ENCODE measurements at places on chromosomes 16 and 17.

- H3K27ac ChIP-seq: peak overlapping the region; percentile 52
- no peaks in the 10 kb centered on the region for H3K36me3 ChIP-seq
- H3K4me1 ChIP-seq: peaks cover 9% of the 10 kb centered on the region
- H3K4me3 ChIP-seq: peak overlapping the region; percentile 46
- no peaks in the 10 kb centered on the region for H3K27me3 ChIP-seq
Observed at GRCh38 chr17:76671912-76672262, 28.3 kb upstream of the ST6GALNAC1 start.

- H3K4me3 ChIP-seq: no peak overlapping the region
- H3K4me1 ChIP-seq: peaks cover 25% of the 10 kb centered on the region
- peak overlapping the region; percentile 89 for H3K27ac ChIP-seq
- no peaks in the 10 kb centered on the region for H3K27me3 ChIP-seq
Observed at GRCh38 chr17:2925011-2925410, 128.8 kb downstream of the RAP1GAP2 start.

GRCh38 chr17:35432176-35433074 lies at the start of gene SLFN12:
SLFN12 (minus strand) TSS chr17:35432500; CDS start chr17:35423028, 9,472 bp downstream.
- peaks cover 10% of the 10 kb centered on the region for H3K4me1 ChIP-seq
- H3K36me3 ChIP-seq: no peaks in the 10 kb centered on the region
- DNase-seq: no peak
- peaks cover 2% of the 10 kb centered on the region for H3K27me3 ChIP-seq

GRCh38 chr17:21275579-21276263 lies 8.8 kb upstream of the MAP2K3 start:
- no peaks in the 10 kb centered on the region for H3K27me3 ChIP-seq
- no peak for DNase-seq
- peaks cover 2% of the 10 kb centered on the region for H3K4me1 ChIP-seq
- no peaks in the 10 kb centered on the region for H3K36me3 ChIP-seq
- no peak overlapping the region for H3K27ac ChIP-seq

GRCh38 chr16:35910409-35910808 lies 2451.0 kb downstream of the TP53TG3F start:
- H3K4me1 ChIP-seq: no peaks in the 10 kb centered on the region
- DNase-seq: no peak
- no peak overlapping the region for H3K4me3 ChIP-seq
- no peaks in the 10 kb centered on the region for H3K27me3 ChIP-seq

- no peak overlapping the region for H3K27ac ChIP-seq
- H3K27me3 ChIP-seq: peaks cover 8% of the 10 kb centered on the region
- DNase-seq: no peak
- no peaks in the 10 kb centered on the region for H3K36me3 ChIP-seq
Observed at GRCh38 chr17:74842599-74843351, 16.9 kb downstream of the GRIN2C start.

GRCh38 chr17:49555495-49556222 lies 20.0 kb upstream of the NXPH3 start:
- no peaks in the 10 kb centered on the region for H3K27me3 ChIP-seq
- H3K36me3 ChIP-seq: no peaks in the 10 kb centered on the region
- no peak for DNase-seq
- H3K4me3 ChIP-seq: no peak overlapping the region

DNA sequence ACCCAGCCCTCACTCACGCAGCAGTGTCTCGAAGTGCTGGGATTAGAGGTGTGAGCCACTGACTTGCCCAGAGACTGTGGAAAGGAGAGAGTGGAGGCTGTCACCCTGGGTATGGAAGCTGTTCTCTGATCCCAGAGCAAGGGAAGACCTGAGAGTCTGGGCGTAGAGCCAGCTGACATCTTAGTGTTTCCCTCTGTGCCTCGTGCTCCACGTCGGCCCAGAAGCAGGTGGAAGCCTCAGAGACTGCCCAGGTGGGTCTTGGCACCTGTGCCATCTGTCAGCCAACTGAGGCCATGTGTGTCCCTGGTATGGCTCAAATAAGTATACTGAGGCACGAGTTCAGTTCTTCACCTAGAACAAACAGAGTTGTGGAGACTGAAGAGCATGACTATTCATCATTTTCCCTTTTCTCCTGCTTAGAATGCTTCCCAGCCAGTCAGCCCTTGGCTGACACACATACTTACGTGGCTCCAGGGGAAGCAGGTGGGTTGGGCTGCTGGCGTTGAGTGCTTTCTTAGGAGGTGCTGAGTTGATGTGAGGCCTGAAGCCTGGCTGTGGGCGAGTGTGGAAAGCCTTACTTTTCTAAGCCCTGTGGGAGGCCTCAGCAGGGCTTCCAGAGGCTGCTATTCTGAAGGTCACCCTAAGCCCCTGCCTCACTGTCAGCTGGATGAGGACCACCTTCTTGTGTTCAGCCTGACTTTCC lies 8.1 kb downstream of the CTRL start:
- H3K4me1 ChIP-seq: peaks cover 4% of the 10 kb centered on the region
- peaks cover 11% of the 10 kb centered on the region for H3K36me3 ChIP-seq
- H3K4me3 ChIP-seq: no peak overlapping the region
- H3K27ac ChIP-seq: no peak overlapping the region
- DNase-seq: no peak

- H3K4me1 ChIP-seq: peaks cover 19% of the 10 kb centered on the region
- no peaks in the 10 kb centered on the region for H3K27me3 ChIP-seq
- no peak for DNase-seq
- H3K36me3 ChIP-seq: peaks cover 80% of the 10 kb centered on the region
- no peak overlapping the region for H3K4me3 ChIP-seq
Observed at GRCh38 chr17:67143318-67143717, 99.0 kb downstream of the CACNG1 start.

DNA sequence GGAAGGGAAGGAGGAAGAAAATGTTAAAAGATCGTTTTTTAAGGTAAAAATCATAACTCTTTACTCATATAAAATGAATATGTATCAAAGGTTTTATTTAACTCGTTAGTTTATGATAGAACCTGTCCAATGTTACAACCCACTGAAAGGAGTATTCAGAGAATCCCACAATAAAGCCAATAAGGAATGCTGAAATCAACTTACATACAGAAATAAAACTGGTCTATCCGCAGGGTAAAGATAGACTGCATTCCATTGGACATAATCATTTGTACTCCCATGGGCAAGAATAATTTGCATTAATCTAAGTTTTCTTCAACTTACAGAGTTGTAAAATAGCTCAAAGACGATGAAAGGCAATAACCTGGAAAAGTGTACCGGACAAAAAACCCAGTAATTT lies 17.9 kb upstream of the BEAN1 start:
- no peaks in the 10 kb centered on the region for H3K36me3 ChIP-seq
- H3K27ac ChIP-seq: peak overlapping the region; percentile 97
- H3K27me3 ChIP-seq: no peaks in the 10 kb centered on the region

GRCh38 chr17:40703652-40704051 lies at the start of gene KRT24:
KRT24 (minus strand) TSS chr17:40703752; CDS start chr17:40703693, 59 bp downstream.
- no peaks in the 10 kb centered on the region for H3K27me3 ChIP-seq
- no peaks in the 10 kb centered on the region for H3K36me3 ChIP-seq
- H3K27ac ChIP-seq: no peak within 1 kb of the TSS
- H3K4me3 ChIP-seq: no peak within 1 kb of the TSS
- no peaks in the 10 kb centered on the region for H3K4me1 ChIP-seq

GRCh38 chr17:4858068-4858881 lies 25.1 kb downstream of the MINK1 start:
- peaks cover 56% of the 10 kb centered on the region for H3K4me1 ChIP-seq
- H3K36me3 ChIP-seq: peaks cover 35% of the 10 kb centered on the region
- peak overlapping the region; percentile 27 for H3K4me3 ChIP-seq
- peak overlapping the region; percentile 95 for H3K27ac ChIP-seq

DNA sequence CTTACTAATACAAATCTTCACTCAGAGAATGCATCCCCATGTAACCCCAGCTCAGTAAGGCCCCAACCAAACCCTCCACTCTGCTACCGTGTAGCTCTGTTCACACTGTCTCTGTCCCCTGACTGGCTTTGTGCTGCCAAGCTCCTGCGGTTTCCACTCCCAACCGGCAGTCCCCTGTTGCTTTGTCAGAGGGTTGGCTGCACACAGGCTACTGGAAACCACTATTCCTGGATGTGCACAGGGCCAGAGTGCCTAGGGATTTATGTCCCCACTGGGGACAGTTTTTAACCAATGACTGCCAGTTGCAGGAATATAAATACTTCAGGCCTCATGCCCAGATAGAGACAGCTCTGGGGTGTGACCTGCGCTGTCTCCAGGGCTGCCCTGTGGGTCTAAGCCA lies 157.1 kb upstream of the C16orf82 start:
- H3K4me3 ChIP-seq: no peak overlapping the region
- no peaks in the 10 kb centered on the region for H3K4me1 ChIP-seq
- H3K27ac ChIP-seq: no peak overlapping the region
- no peaks in the 10 kb centered on the region for H3K36me3 ChIP-seq
- DNase-seq: no peak
- H3K27me3 ChIP-seq: no peaks in the 10 kb centered on the region

DNA sequence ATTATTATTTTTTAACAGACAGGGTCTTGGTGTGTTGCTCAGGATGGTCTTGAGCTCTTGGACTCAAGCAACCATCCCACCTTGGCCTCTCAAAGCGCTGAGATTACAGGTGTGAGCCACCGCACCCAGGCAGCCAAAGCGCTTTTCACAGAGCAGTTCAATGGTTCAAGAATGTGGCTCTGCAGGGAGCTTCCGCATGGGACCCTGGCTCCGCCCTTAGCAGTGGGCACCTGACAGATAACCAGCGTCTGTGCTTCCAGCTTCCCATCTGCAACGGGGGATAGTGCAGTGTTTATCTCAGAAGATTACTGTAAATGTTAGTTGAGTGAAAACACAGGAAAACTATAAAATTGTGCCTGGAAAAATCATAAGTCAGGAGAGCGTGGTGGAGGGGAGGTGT lies 99.4 kb downstream of the KCNJ12 start:
- peaks cover 5% of the 10 kb centered on the region for H3K27me3 ChIP-seq
- no peak overlapping the region for H3K27ac ChIP-seq
- no peaks in the 10 kb centered on the region for H3K4me1 ChIP-seq
- H3K36me3 ChIP-seq: no peaks in the 10 kb centered on the region
- no peak for DNase-seq
- H3K4me3 ChIP-seq: no peak overlapping the region

- no peak for DNase-seq
- no peaks in the 10 kb centered on the region for H3K4me1 ChIP-seq
- no peak overlapping the region for H3K4me3 ChIP-seq
Observed at GRCh38 chr17:36506249-36506826, 19.9 kb downstream of the ZNHIT3 start.

GRCh38 chr17:4554997-4555799 lies at the start of gene MYBBP1A:
MYBBP1A (minus strand) TSS chr17:4555384; CDS start chr17:4555324, 60 bp downstream.
- peaks cover 2% of the 10 kb centered on the region for H3K4me1 ChIP-seq
- H3K36me3 ChIP-seq: peaks cover 41% of the 10 kb centered on the region
- no peaks in the 10 kb centered on the region for H3K27me3 ChIP-seq
- peak within 1 kb of the TSS; percentile 68 for H3K4me3 ChIP-seq
- peak; percentile 94 for DNase-seq
- H3K27ac ChIP-seq: peak within 1 kb of the TSS; percentile 26

GRCh38 chr17:41452281-41452680 lies 11.5 kb upstream of the KRT38 start:
- no peak overlapping the region for H3K4me3 ChIP-seq
- H3K27ac ChIP-seq: no peak overlapping the region
- no peaks in the 10 kb centered on the region for H3K36me3 ChIP-seq
- no peak for DNase-seq

DNA sequence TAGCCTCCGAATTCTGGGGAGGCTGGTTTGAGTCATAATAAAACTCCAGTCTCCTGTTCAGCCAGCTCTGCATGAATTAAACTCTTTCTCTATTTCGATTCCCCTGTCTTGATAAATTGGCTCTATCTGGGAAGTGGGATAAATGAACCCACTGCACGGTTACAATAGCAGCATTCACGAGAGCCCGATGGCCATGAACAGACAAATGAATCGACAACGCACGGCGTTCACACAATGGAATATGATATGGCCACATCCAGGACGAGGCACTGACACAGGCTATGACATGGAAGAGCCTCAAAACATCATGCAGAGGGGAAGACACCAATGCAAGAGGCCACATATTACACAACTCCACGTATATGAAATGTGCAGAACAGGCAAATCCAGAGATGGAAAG lies 5.6 kb upstream of the CARD14 start:
- DNase-seq: no peak
- no peaks in the 10 kb centered on the region for H3K4me1 ChIP-seq
- no peaks in the 10 kb centered on the region for H3K27me3 ChIP-seq
- no peaks in the 10 kb centered on the region for H3K36me3 ChIP-seq

GRCh38 chr16:19704321-19705145 lies 13.5 kb downstream of the KNOP1 start:
- H3K27ac ChIP-seq: no peak overlapping the region
- no peak overlapping the region for H3K4me3 ChIP-seq
- peaks cover 6% of the 10 kb centered on the region for H3K4me1 ChIP-seq
- no peaks in the 10 kb centered on the region for H3K27me3 ChIP-seq

DNA sequence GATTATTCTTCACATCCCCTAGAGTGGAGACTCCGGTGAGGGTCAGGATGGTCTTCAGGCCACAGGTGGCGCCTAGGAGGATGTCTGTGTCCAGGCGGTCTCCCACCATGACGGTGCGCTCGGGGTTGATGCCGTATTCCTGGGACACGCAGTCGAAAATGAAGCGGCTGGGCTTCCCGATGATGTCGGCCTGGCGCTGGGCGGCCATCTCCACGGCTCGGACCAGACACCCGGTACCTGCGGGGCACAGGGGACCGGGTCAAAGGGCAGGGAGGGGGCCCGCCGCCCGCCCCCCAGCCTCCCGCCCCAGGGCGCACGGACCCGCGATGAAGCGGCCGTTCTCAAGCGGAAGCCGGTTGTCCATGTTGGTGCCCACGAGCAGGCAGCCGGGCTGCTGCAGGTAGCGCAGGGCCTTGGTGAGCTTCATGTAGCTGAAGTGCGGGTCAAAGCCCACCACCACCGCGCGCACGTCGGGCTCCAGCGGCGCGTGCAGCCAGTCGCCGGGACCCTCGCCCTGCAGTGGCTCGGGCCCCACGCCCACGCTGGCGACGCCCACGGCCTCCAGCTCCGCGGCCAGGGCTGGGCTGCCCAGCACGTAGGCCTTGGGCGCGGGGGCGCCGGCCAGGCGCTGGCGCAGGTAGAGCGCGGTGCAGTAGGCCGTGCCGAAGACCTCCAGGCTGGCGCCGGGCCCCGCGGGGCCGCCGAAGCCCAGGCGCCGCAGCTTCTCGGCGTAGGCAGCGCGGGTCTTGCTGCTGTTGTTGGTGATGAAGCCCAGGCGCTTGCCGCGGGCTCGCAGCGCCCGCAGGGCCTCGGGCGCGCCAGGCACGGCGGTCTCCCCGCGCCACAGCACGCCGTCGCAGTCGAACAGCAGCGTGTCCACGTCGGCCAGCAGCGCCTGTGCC lies 572 bp downstream of the PGP start:
- no peaks in the 10 kb centered on the region for H3K27me3 ChIP-seq
- peak overlapping the region; percentile 76 for H3K4me3 ChIP-seq
- H3K4me1 ChIP-seq: peaks cover 8% of the 10 kb centered on the region
- no peak for DNase-seq

DNA sequence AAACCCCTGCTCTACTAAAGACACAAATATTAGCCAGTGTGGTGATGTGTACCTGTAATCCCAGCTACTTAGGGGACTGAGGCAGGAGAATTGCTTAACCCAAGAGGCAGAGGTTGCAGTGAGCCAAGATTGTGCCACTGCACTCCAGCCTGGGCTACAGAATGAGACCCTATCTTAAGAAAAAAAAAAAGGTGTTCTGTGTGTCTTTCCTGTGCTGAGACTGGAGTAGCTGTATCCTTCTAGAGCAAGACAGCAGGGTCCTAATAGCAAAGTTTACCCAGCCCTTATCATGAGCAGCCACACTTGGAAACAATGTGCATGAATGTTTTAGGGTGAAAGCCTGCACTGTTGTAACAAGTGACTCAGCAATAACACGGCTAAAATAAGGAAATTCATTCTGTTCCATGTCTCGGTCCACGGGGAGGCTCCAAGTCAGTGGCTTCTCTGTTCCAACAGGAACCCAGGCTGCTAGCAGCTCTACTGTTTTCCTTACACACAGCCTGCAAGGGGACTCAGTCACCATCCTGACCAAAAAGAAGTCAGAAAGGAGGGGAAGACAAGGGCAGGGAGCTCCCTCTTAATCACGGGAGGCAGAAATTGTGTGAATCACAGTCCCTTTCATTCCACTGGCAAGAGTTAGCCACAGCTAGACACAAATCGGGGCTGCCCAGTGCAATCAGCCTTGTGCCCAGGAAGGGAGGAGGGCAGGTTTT lies 7.1 kb upstream of the SLC5A11 start:
- no peaks in the 10 kb centered on the region for H3K4me1 ChIP-seq
- no peak for DNase-seq
- no peak overlapping the region for H3K27ac ChIP-seq

Measured in RWPE2 (cell line).